AG08396 (cell line): ENCODE measurements at places on chromosomes 13 and 19.
A peak's percentile ranks its signal among the peaks of the same experiment; 100 is the strongest.

DNA sequence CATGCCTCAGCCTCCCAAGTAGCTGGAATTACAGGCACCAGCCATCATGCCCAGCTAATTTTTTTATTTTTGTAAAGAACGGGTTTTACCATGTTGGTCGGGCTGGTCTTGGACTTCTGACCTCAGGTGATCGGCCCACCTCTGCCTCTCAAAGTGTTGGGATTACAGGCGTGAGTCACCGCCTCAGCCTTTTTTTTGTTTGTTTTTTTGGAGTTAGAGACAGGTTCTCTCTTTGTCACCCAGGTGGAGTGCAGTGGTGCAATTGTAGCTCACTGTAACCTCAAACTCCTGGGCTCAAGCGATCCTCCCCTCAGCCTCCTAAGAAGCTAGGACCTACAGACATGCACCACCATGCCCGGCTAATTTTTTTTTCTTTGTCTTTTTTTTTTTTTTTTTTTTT lies 15.6 kb upstream of the NOTCH3 start:
- no peak for DNase-seq

- DNase-seq: no peak
Measured at GRCh38 chr13:107466326-107467099, 748.8 kb downstream of the LIG4 start.

GRCh38 chr13:32905864-32906180 lies 110.4 kb upstream of the KL start:
- no peak for DNase-seq

DNA sequence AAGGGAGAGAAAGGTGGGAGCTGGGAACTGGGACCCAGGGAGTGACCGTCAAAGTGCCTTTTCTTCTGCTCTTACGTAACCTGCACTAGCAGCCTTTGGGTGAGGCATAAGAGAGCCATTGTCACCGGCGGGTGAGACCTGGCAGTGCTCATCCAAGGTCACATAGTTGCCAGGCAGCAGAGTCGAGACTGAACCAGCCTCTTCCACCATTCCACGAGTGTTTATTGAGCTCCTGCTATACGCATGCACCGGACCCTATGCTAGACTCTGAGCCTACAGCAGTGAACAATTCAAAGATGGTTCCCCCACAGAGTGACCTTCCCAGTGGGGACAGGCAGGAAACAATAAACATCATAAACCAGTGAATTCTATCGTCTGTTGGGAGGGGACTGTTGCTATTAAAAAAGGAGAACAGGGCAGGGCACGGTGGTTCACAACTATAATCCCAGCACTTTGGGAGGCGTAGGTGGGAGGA lies 18.6 kb upstream of the STRN4 start:
- no peak for DNase-seq

DNA sequence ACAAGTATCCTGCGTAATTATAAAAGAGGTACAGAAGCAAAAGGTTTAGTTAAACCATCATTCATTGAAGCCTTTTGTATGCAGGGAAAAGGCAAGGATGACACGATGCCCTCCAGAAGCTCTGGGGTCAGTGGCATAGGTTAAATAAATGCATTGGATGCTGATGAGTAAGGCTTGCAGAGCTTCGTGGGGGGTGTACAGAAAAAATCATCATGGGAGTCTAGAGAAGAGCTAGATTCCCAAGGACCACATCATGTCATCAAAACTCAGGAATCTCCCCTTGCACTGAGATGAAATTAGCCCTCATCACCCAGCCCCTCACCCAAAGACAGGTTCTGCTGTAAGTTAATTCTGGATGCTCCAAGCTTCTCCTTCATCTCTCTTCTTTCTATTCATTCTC lies 8.3 kb downstream of the FPR1 start:
- DNase-seq: no peak

DNA sequence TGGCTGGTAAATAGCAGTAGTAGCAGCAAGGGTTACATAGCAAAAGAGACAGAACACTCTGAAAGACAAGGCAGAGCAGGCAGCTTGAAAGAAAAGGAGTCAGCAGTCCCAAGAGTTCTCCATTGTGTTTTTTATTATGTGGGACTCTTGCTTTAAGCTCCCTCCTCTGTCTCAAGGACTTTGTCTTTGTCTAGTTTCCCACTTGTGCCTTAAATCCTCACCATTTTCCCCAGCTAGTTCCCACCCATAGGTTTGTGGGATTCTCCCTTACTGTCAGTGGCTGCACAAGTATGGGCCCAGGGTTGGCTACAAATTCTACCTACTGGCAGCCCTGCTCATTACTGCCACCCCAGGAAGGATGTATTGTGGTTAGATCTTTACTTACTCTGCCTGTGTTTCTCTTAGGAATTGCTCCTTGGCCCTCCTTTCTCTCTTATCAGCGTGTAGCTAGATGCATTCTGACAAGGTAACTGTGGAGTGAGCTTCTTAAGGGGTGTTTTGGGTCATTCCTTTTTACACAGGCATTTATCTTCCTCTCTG lies 413.4 kb upstream of the PCDH9 start:
- DNase-seq: no peak

DNA sequence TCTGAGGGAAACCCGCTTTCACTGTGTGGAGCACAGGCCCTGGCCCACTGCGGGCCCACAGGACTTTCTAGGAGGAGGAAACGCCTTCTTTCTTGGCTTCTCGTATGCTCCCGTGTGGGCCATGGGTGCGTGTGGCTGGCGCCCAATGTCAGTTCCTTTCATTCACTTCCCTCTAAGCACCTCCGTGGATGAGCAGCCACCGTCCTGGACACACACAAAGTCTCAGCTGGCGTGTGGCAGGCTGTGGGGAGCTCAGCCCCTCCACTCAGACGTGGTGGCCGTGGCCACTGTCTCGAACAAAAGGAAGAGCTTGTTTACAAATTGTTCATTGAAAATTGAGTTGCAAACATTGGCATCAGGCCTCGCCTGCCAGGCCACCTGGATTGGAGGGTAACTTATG lies 240.0 kb upstream of the SGCG start:
- DNase-seq: no peak

DNA sequence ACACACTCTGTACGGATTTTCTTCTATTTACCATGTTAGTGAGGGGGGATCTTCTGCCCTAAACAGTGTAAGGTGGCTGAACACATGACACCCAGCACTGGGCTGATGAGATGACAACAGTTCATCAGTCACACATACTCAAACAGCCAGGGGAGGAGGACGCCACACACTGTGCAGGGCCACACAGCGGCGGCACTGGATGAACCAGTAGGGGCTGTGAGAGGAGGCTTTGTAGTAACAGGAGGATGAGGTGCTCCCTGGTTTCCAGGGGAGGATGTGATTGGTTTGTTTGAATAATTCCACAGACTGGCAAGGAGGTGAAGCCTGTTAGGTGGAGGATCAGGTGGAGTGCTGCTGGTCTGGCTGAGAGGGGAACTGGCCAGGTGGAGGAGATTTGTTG lies 16.3 kb upstream of the GTF3A start:
- no peak for DNase-seq

DNA sequence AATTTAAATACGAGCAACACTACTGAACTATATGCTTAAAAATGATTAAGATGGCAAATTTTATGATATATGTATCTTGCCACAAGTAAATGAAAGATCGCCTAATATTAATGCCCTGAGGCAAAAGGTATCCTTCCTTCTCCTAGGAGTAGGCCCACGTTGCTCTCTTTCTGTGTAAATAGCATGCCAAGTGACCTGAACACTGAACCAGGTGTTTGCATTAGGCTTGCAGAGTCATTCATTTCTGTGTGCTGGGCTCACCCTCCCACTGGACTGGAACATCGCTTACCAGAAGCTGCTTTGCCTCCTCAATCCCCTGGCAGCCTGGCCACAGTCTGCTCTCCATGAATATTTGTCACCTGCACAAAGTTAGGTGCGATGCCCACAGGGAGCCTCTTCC lies 83.3 kb upstream of the TNFSF11 start:
- DNase-seq: no peak

DNA sequence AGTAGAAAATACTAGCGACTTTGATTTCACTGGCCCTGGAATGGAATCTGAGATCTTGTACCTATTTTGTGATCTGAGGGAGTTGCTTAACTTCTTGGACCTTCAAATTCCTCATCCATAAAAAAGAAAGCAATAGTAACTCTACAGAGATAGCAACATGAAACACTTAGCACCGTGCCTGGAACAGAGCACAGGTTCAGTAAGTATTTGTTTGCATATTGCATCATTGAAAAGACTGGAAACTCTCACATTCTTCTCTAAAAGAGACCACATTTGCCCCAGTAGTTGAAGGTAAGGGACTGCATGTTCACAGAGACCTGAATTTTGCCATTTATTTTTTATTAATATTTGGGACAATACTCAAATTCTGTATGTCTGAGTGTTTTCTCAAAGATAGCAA lies 358.1 kb downstream of the COG6 start:
- no peak for DNase-seq

GRCh38 chr13:46071590-46072249 lies 19.2 kb upstream of the ZC3H13 start:
- no peak for DNase-seq

DNA sequence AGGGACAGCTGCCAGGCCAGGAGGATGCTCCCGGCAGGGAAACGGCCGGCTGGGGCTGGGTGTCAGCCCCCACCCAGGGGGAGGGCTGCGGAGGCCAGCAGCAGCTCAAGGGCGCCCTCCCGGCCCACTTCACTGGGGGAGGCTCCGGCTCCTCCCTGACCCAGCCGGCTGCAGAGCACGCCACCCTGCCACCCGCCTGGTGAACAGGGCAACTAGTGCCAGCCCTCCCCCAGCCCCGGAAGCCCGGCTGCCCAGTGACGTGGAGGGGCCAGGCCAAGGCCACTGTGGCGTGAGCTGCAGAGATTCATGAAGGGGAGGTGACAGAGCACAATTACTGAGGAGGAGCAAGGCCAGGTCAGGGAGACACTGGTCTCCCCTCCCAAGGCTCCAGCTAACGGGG lies 14.7 kb downstream of the REXO1 start:
- DNase-seq: peak; percentile 63

DNA sequence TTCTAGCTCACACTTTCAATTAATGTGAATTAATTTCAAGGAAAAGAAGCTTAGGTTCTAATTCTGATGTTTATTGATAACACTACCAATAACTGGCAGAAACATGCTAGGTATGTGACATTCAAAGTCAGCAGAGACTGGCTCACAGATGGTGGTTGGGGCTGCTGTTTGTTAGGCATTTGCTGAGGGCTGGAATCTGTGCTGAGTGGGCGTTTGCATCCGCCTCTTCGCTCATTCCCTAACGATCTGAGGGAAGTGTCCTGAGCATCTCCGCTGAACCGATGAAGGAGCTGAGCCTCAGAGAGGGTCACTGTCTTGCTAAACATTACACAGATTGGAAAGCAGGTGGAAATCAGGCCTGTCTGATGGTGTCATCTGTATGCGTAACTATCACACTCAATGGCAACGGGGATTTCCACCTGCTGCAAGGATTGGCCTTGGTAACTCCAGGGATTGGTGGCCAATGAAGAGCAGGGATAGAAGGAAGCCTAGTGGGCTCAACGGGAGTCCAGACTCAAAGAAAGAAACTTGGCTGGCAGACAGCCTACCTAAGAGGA lies 338.9 kb downstream of the TEX29 start:
- no peak for DNase-seq

- no peak for DNase-seq
Measured at GRCh38 chr19:56976300-56976699, 135.8 kb upstream of the PEG3 start.

DNA sequence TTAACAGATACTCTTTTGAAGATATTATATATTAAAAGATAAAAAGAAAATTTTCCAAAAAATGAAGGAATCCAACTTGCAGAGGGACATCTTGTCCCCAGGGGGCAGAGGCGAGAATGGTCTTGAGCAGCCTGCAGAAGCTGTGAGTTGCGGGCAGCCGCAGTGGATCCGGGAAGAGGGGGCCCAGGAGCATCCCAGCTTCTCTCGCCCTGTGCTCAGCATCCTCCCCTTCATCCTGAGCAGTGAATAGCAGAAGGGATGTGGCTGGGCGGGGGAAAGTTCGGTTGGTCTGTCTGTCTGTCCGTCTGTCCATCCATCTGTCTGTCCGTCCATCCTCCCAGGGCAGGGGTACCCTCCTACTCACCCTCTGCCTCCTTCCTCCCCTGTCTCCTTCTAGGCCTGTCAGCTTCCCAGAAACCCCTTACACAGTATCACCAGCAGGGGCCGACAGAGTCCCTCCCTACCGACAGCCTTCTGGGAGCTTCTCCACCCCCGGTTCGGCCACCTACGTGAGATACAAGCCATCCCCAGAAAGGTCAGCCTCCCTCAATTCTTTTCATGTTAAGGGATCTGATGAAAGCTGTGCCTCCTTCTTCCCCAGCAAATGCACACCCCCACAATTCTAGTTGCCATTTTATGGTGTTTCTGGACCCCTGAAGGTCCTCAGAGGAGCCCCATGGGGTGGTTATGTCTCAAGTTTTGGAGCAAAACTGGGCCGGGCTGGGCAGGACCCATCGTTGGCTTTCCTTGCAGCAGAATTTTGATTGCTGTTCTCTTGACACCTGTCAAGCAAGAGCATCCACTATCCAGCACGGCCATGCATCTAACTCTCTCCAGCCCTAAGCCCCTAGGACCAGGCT lies 81.6 kb downstream of the DPF1 start:
- DNase-seq: peak; percentile 77

DNA sequence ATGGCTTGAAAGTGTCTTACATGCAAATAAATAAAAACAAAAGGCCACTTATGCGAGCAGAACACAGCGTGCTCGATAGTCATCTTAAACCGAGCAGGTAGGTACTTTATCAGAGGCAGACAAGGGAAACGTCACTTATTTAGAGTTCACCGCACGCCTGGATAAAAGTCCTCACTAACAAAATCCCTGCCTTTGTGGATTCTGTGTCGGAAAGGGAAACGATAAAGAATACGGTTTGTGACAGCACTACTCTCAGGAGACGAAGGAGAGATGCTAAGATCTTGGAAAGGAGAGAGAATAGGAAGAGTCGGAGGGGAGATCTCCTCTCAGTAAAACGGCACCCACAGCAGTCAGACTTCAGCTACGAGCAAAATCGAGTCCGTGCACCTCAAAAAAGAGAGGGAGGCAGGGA lies 581 bp downstream of the RCBTB1 start:
- no peak for DNase-seq

- DNase-seq: no peak
Measured at GRCh38 chr13:88085036-88085435, 413.9 kb downstream of the SLITRK5 start.

DNA sequence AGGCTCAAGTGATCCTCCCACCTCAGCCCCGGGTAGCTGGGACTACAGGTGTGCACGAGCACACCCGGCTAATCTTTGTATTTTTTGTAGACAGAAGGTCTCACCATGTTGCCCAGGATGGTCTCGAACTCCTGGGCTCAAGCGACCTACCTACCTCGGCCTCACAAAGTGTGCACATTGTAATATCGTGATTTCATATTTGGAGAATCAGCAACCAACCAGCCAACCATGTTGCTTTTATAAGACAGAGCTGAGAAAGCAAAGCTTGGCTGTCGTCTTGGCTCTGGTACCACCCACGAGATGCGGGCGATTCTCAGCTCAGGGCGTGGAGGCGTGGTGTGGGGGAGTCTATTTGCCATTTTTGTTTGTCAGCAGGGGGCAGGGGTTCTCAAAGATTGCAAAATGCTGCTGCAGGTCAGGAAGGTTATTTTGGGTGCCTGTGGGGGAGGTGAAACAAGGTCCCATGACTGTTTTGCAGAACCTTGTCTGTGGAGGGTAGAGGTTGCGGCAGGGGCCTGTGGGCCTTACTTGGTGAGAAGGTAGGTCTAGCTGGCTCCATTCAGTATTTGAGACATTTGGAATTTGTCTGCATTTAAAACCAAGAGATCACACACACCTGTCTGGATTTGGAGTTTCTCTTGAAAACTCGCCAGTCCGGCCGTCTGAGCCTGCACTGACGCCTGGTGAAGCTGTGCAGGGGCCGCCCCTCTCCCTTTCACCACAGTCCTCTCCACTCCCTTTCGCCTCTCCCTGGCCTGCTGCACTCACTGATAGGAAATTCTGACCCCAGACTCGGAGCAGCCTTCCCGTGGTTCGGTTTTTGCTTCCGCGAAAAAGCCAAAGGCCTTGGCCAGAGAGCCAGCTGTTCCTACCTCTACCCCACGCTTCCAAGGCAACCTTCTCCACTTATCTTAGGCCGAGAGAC lies 15.4 kb downstream of the TNFAIP8L1 start:
- DNase-seq: no peak
